ENCODE measurements at places on chromosomes 4 and X. TPM values are rescaled to one million over a fixed set of nuclear protein-coding genes. Genes with fewer than 3 reads are reported as not detected.

The CDX4 gene
- not detected for total RNA-seq

The GEMIN8 gene
- 9.5 TPM for total RNA-seq

The ARSD gene
- 0.16 TPM for total RNA-seq

The BGN gene
- total RNA-seq = 0.16 TPM

The MANBA gene
- total RNA-seq = 13.5 TPM

The RNF212 gene
- not detected for total RNA-seq

The NUDT9 gene
- 38.5 TPM for total RNA-seq

The HOPX gene
- not detected for total RNA-seq

The CFAP99 gene
- not detected for total RNA-seq

The UPF3B gene
- 25.1 TPM for total RNA-seq

The AGTR2 gene
- total RNA-seq = 10.5 TPM

The PSAPL1 gene
- total RNA-seq = not detected

The OR13H1 gene
- total RNA-seq = not detected

The EXOC1L gene
- not detected for total RNA-seq

The FAM47A gene
- not detected for total RNA-seq

The BMPR1B gene
- total RNA-seq = 4.8 TPM

The CFP gene
- 0.08 TPM for total RNA-seq

The SFRP2 gene
- total RNA-seq = not detected

The MSANTD1 gene
- total RNA-seq = 0.08 TPM

The CPZ gene
- total RNA-seq = 47.1 TPM

The IDH3G gene
- total RNA-seq = 35.0 TPM

The GPRASP1 gene
- total RNA-seq = 2.3 TPM

The SERPINA7 gene
- total RNA-seq = not detected

The MAGEA9B gene
- not detected for total RNA-seq
